ENCODE measurements at places on chromosomes 1 and 21. TPM values are rescaled to one million over a fixed set of nuclear protein-coding genes. Genes with fewer than 3 reads are reported as not detected.

GRCh38 chr1:109631513-109632505, 12.2 kb downstream of the AMPD2 start:
- no peak for DNase-seq

DNA sequence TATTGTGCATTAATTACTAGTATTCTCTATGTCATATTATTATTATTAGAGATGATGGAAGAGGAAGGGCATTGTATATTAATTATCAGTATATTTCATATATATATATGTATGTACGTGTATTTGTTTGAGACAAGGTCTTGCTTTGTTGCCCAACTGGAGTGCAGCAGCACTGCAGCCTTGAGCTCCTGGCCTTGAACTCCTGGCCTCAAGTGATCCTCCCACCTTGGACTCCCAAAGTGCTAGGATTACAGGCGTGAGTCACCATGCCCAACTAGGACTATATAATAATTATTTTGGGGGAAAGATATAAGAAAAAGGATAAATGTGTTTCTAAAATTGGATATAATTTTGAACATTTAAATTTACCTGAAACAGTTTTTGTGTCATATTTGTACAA, 63.2 kb upstream of the USP24 start:
- DNase-seq = no peak

DNA sequence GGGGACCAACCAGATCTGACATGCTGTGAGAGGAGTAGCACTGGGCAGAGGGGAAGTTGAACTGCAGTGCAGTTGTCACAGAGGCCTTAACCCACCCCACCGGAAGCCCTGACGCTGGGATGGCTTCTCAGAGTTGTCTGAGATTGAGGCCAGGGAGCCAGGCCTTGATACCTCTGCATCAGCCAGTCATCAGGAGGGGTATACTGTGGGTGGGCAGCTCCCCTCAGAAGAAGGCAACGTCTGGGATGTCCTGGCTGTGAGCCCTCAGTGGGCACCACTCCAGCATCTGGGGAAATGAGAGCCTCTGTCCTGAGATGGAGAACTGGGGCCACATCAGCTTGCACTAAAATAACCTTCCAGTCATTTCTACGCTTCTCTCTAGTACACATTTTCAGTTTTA, 47.9 kb upstream of the BCAR3 start:
- no peak for DNase-seq

GRCh38 chr21:16370186-16370585, 640.4 kb downstream of the USP25 start:
- no peak for DNase-seq

DNA sequence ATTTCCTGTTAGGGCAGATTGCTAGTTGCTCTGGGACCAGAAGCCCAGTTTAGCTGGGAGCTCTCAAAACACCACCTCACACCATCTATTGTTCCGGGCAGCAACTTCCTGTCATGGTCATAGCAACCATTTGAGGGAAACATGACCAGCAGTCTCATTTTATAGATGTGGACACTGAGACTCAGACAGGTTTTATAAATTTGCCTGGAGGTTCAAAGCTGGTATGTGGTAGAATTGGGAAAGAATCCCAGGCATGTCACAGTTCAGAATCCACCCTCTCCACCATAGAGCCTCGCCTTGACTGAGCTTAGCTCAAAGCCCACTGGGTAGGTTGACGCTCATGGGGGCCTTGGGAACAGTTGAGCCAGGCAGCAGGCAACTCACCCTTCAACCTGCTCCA, 14.0 kb upstream of the TRIM67 start:
- no peak for DNase-seq

DNA sequence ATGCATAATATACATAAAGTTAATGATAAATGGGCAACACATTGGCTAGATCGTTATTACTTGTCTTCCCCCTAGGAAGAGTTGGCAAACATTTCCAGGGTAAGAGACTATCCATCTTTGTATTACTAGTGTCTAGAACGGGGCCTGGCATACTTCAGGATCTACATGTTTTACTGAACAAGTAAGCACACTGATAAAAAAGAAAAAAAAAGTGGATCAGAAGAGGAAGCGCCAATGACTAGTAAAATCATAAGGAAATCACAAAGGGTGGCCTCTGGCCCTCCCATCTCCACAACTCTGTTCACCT, 482 bp downstream of the TM2D1 start:
- DNase-seq = no peak

DNA sequence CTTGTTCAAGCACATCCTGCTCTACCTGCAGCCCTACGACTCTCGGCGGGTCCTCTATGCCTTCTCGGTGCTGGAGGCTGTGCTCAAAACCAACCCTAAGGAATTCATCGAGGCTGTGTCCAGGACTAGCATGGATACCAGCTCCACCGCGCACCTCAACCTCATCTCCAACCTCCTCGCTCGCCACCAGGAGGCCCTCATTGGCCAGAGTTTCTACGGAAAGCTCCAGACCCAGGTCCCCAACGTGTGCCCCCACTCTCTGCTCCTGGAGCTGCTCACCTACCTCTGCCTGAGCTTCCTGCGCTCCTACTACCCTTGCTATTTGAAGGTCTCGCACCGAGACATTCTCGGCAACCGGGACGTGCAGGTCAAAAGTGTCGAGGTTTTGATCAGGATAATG, 74.3 kb upstream of the MORC3 start:
- no peak for DNase-seq

NBPF26 gene
- 17.9 TPM for total RNA-seq

DNA sequence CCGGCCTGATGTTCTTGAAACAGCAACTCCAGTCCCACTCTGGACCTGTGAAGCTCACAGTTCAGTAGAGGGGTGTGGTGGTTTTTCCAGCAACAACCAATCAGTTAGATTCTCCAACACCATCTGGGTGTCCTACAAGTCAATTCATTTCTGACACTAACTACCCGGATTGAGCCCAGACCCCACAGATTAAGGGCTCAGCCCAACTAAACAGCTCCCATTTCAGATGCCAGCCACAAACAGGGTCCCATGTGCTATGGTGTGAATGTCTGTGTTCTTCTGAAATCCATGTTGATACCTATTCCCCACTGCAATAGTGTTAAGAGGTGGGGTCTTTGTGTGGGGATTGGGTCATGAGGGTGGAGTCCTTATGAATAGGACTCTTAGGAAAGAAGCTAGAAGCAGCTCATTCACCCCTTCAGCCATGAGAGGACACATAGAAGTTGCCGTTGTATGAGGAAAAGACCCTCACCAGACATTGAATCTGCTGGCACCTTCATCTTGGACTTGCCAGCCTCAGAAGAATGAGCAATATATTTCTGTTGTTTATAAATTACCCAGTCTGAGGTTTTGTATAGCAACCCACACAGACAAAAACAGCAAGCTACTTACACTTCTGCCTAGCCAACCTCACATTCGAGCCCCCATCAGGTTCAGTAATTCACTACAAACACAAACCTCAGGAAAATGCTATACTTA, 53.6 kb downstream of the IRF2BP2 start:
- DNase-seq = no peak

DDR2 gene
- total RNA-seq = 5.9 TPM

DNA sequence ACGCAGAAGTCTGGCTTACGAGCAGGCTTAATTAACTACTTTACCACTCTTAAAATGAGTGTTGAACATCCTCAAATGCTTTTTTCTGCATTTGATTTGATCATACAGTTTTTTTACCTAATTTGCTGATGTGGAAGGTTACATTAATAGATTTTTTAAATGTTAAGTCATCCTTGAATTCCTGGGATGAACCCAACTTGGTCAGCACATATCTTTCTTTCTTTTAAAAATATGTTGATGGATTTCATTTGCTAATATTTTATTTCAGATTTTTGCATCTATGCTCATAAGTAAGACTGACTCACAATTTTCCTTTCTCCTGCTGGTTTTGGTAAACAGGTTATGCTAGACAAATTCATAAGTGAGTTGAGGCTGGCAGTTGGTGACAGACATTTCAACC, 82.9 kb downstream of the LHX4 start:
- DNase-seq = no peak

NBPF6 gene
- total RNA-seq = not detected

GRCh38 chr1:8238141-8239038, 79.5 kb upstream of the SLC45A1 start:
- DNase-seq = no peak

DNA sequence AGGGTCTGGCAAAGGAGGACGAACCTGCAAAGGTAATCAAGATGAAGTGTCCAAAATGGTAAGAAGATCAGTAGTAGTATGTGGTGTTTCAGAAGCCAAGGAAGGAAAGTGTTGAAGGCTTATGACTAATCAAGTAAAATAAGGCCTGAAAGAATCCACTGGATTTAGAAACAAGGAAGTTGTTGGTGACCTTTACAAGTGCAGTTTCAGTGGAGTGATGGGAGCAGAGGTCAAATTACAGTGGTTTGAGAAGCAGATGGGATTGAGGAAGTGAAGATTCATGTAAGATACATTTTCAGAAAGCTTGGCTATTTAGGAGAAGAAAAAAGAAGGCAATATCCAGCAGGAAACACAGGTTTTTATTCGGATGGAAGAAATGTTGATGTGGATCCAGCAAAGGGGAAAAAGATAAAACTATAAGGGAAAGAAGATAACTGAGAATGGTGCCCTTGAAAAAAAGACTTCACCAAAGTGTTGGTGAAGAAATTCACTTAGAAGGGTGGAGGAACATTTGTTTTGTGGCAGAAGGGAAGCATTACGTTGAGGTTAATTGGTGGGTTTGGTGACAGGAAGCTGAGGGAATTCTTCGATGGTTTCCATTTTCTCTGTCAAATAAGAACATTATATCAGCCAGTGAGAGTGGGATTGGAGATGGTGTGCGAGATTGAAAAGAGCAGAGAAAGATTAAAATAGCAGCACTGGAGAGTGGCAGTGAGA, 2.1 kb downstream of the ARMH1 start:
- DNase-seq = no peak

OLFML2B gene
- not detected for total RNA-seq

GPATCH2 gene
- total RNA-seq = 34.5 TPM

GRCh38 chr1:67308136-67308535, 463 bp downstream of the IL12RB2 start:
- DNase-seq = no peak

PTGER3 gene
- total RNA-seq = not detected

CYP4Z1 gene
- total RNA-seq = not detected

- no peak for DNase-seq
These were observed 39.3 kb downstream of the TBX15 start for GRCh38 chr1:118948846-118949245.

LRRIQ3 gene
- total RNA-seq = 0.86 TPM

GRCh38 chr1:33377756-33378155, 53.1 kb downstream of the PHC2 start:
- no peak for DNase-seq

Measured in MCF 10A (cell line).